Progenitor cell of endocrine pancreas (in vitro differentiated cells): ENCODE measurements at places on chromosomes 3 and 15.

DNA sequence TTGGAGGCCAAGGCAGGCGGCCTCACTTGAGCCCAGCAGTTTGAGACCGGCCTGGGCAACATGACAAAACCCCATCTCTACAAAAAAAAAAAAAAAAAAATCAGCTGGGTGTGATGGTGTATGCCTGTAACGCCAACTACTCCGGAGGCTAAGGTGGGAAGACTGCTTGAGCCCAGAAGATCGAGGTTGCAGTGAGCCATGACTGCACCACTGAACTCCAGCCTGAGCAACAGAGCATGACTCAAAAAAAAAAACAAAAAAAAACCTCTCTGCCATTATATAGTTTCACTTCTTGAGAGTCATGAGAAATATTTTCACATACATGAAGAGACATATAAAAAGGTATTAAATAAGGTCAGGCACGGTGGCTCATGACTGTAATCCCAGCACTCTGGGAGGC is 45.9 kb upstream of the CP start:
- no peak for DNase-seq

- DNase-seq, result no peak
Measured at GRCh38 chr15:78291698-78292097, 7.7 kb downstream of the SKIC8 start.

DNA sequence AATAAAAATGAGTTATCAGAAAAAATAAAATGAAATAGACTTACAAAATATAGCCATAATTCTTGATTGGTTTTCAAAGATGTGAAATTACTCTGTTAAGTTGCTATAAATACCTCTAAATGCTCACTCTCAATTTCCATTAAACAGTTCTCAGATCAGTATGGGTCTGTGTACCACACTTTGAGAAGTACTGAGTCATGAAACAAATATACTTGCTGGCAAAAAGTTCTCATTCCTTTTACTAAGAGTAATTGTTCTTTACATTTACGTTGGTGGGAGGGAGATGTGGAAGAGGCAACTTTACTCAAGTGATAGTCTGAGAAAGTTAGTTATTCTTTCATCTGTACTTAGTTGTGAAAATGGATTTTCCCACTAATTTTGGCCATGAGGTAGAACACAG is 96.3 kb downstream of the ZNF385D start:
- DNase-seq, result no peak

DNA sequence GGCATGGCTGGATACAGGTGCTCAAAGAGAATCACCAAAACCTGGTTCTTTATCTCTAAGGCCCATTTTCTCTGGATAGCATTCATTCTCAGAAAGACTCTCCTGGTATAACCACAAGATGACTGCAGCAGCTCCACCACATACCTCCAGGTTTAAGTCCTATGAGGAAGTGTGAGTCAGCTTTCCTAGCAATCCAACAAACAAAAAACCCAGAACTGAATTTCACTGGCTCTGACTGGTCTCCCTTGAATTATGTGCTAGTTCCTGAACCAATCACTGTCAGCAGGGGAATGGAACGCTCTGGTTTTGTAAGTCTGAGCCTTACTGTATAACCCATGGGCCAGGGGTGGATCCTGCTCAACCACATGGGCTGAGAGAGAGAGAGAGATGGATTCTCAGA is 27.2 kb downstream of the MRPL46 start:
- no peak for DNase-seq

DNA sequence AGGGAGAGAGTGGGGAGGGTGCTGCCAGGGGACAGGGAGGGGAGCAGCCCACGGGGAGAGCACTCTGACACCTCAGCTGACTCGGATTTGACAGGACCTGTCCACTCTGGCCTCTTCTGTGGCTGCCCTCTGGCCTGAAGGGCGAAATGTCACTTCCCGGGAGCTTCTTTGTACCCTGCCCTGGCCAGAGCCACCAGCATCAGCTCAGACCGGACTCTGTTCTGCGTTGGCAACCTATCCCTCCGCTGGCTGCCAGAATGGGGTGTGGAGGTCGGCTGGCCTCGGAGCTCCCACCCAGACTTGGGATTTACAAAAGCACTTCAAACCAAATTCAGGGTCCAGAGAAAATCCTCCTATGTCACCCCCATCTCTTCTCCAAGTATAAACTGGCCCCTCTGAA is 336.7 kb upstream of the FRG2C start:
- no peak for DNase-seq

DNA sequence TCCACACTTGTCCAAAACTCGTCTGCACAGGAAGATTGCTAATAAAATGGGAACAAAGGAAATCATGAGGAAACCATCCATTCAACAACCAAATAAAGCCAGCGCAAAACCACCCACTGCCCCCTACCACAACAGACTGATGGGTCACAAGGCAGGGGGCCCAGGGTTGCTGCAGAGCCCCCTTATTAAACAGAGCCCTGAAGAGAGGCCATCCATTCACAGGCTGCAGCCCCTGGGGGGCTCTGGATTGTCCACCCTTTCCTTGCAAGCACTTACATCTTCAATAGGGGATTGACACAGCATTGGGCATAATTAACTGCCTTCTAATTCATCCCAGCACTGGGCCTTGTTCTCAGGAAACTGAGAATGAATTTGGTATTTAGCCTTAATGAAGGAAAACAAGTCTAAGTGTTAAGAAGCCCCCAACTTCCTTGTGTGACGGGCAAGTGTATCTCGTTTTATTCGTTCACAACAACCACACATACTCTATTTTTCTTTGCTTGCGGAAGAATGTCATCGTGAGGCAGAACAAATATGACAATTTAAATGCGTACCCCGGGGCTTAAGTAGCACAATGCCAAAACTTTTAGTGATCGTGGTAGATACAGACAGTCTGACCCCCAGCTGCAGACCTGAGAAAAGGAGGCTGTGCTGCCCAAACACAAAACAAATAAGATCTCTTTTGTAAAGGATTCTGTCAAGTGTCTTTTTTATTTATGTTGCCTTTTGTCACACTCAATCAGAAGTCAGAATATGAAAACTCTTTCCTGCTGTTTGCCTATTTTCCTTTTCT is 144.0 kb downstream of the SEMA6D start:
- no peak for DNase-seq

GRCh38 chr3:73729969-73730440 is 105.3 kb upstream of the PDZRN3 start:
- no peak for DNase-seq

GRCh38 chr3:13596426-13597205 is 47.7 kb downstream of the FBLN2 start:
- DNase-seq, result no peak

DNA sequence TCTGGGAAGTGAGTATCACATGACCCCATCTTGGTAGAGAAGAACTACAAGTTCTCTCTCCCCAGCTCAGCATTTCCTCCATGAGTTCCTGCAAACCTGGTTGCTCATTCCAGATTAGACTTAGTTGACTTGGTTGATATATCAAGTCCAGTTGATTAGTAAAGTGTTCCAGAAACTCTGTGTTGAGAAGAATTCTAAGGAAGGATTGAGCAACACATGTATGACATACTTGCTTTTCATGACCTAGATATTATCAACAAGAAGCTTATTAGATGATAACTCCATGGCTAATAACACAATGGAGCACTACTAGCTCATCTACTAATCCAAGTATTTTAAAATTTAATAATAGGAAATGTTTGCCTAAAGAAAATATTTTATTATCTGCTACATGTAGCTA is 6.4 kb upstream of the EID1 start:
- no peak for DNase-seq

- no peak for DNase-seq
Measured at GRCh38 chr3:127410678-127411077, 122.8 kb upstream of the PRR20G start.

DNA sequence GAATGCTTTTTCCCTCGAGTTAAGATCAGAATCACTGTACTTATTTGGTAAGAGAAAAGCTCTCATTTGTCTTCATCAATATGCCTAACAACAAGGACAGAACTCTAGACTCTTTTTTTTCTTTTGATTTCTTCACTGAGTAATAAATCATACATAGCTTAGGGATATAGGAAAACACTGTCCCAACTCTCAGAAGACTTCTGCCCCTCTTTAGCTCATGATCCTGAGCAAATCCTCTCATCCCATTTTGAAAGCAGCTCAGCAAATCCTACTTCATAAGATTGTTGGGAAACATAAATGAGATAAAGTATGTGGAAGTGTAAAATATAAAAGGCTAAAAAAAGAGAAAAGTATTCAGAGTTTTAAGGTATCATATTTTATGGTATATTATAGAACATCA is 141.7 kb downstream of the ATP8B4 start:
- DNase-seq, result no peak

- no peak for DNase-seq
Measured at GRCh38 chr3:170033489-170033888, 4.3 kb upstream of the GPR160 start.

DNA sequence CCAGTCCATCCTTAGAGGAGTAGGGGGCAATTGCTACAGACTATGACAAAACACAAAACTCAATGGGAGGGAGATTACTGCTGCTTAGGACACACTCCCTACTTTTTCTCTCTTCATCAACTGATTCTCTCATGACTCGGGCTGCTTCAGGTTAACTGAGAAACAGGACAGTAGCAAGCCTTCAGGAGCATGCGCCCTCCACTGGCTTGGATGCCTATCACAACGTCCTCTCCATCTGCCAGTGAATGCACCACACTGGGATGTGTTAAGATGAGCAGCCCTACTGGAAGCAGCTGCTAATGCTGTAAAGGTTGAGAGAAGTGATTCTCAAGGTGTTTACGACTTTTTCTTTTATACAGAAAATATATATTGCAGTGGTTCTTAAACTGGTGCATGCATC is 542.3 kb downstream of the EDEM1 start:
- DNase-seq, result no peak

DNA sequence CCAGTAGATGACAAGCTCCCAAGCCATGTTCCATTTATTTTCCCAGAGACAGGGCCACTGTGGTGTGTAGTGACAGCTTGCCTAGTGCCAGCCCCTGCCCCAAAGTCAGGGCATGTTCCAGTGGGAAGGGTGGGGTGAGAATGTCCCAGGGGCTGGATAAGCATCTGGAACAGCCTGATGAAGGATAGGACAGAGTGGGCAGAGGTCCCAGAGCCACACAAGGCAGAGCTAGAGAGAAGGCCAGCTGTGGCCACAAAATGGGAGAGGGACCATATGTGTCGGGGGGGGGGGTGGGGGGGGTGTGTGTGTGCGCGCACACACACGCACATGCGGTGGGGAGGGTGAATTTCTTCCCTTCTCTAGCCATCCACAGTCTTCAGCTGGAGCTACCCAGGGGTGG is 27.0 kb upstream of the TSPAN3 start:
- no peak for DNase-seq

GRCh38 chr3:99755831-99756230 is 61.8 kb upstream of the CMSS1 start:
- no peak for DNase-seq

GRCh38 chr15:59436774-59437141 is 1.2 kb upstream of the FAM81A start:
- no peak for DNase-seq

- no peak for DNase-seq
Measured at GRCh38 chr3:4514916-4515315, 21.8 kb downstream of the ITPR1 start.

DNA sequence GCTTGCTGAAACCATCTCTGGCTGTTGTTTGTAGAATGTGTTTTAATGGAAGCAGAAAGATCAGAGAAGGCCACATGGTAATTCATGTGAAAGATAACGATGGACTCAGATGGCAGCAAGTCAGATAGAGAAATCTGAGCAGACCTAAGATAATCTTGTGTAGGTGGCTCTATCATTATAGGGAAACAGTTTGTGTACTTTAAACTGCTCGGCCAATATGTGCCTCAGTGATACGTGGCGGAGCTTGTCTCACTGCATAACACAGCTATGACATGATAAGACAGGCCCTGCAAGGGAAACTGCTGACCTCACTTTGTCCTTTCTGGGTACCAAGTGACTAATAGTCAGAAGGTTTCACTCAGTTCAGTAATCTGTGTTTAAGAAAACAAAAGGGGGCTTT is 51.0 kb downstream of the MME start:
- no peak for DNase-seq

GRCh38 chr15:96344706-96345559 is 14.4 kb downstream of the NR2F2 start:
- no peak for DNase-seq

DNA sequence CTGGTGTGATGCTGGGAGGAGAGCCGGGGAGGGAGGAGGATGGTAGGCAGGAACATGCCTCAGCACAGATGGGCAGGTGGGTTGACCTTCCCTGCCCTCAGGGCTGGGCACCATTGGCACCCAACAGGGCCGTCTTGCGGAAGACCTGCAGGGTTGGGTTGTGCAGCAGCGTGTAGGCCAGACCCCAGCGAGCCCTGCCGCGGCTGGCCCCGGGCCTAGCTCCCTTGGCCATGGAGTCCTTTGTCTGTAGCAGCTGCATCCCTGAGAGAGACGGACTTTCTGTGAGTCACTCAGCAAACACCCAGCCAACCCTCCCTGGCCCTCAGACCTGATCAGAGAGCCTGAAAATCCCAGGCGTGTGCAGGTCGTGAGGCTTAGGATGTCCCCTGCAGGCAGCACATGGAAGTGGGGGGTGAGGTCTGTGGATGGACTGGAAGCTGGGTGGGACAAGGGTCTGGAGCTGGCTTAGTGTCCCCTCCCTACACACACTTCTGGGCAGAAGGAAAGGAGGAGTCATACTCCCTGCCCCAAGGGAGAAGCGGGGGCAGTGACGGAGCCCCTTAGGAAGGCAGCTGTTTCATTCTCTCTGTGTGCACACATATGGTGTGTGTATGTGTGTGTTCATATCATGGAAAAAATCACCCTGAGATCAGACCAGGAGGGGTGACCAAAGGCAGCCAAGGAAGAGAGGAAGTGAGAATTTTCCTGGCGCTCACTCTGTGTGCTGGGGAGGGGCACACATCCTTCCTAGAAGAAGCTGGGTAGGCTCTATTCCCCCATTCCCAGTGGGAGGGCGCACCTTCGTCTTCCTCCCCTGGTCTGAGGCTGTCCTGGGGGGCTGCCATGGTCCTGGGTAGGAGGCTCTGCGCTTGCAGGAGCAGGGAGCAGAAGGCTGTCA is 6.7 kb downstream of the ISLR start:
- DNase-seq, result no peak

DNA sequence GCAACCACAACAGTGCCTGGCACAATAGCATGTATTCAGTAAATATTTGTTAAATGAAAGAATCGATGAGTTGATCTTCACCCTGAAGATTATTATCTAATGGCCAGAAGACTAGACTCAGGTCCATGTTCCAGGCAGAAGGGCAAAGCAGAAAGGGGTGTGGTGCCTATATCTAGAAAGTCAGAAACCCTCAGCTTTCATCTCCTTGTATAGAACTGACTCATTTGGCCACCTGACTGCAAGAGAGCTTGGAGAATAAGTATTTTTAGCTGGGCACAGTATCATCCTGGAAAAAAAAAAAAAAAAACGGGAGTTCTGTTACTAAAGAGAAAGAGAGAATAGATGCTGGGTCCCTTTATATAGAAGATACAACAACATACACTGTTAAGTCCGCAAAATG is 69.7 kb upstream of the SPRED1 start:
- DNase-seq, result no peak
